SW480 (cell line): ENCODE measurements at places on chromosomes 3 and 15.

DNA sequence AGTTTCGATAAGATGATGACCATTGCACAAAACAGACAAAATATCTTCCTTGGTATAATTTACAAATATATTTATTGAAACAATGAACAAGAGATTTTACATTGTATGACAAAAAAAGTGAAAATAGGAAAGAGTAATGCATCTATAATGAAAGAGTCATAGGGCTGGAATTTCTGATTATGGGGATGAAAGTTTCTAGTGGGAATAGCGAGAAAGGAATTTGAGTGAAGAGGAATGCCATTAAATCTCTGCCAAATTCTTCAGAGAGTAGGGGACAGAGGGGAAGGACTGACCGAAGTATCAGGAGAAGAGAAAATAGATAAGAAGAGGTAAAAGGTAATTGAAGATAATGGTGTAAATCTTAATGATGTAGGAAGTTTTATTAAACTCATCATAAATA lies 125.4 kb downstream of the VGLL3 start:
- no peak for DNase-seq

- DNase-seq, result no peak
These were observed 544.9 kb downstream of the NAALADL2 start for GRCh38 chr3:175404027-175404426.

GRCh38 chr3:39433642-39434041 lies 27.1 kb downstream of the RPSA start:
- no peak for DNase-seq

DNA sequence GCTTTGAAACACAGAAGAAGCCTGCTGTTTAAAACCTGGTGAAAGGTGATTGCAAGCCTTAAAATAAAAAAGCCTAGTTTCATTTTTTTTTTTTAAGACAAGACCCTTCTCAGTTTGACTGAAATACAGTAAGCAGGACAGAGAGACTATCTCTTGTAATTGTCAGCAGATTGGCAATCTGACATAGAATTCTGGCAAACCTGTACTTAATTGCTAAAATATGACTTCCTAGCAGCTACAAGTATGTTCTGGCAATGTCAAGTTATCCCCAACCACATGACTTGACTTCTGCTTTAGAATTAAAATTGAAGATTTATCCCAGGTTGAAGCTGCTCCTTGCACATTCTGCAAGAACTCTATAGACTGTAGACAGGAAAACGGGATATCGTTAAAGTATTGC lies 232.8 kb upstream of the NR2F2 start:
- DNase-seq, result no peak
